ENCODE measurements at places on chromosomes 1 and 21.

GRCh38 chr1:150281221-150281757 is 1.1 kb upstream of the CIART start:
- DNase-seq, result peak; percentile 66

DNA sequence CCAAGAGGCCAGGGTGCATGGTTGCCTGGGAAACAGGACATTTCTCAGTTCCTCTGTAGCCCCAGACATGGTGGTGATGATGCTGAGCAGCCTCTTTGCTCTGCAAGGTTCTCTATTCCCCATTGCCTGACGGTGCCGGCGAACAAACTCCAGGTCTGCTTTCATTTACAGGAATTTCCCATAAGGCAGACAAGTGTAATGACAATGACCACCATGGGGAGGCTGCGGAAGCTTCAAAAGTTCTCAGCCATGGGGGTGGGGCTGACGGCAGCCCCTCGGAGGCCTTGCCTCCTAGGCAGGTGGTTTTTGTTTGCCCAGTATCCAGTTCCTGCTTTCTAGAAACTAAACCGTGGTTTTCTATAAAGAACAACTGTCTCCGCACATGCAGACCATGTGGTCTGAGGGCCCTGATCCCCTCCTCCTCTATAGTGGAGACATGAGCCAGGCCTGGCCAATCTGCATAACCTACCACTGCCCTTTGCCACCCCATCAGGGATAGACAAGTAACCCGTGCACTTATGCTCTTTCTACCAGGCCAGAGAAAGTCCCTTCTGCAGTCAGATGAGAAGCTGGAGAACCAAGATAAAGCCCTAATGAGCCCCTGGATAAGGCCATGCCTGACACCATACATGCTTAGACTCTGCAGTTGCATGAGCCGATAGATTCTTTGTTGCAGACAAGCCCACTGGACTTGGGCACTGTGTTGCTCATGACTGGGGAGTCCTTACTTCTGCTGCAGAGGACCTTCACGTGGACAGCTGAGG is 54.1 kb downstream of the LDLRAD2 start:
- DNase-seq, result peak; percentile 28

DNA sequence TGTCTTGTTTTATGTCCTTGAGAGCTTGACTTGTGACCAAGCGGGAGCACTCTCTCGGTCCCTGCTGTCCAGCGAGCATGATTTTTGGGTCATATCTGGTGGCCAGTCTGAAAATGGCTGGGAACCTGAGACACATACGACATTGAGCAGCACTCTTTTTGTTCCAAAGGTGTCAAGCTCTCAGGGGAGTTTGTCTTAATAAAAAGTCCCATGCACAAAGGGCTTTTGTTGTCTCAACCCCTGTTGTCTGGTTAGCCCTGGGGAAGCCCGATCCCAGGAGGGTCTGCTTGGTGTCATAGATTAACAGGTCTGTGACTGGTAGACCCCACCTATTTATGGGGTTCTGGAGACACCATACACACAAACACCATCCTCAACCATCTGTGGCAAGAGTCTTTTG is 57.8 kb upstream of the KLHDC7A start:
- no peak for DNase-seq

GRCh38 chr1:27301582-27302199 is 20.3 kb upstream of the TMEM222 start:
- no peak for DNase-seq

- DNase-seq, result no peak
These were observed 38.2 kb downstream of the KCNAB2 start for GRCh38 chr1:6083801-6084446.

GRCh38 chr1:239164451-239165180 is 221.8 kb upstream of the CHRM3 start:
- DNase-seq, result no peak

DNA sequence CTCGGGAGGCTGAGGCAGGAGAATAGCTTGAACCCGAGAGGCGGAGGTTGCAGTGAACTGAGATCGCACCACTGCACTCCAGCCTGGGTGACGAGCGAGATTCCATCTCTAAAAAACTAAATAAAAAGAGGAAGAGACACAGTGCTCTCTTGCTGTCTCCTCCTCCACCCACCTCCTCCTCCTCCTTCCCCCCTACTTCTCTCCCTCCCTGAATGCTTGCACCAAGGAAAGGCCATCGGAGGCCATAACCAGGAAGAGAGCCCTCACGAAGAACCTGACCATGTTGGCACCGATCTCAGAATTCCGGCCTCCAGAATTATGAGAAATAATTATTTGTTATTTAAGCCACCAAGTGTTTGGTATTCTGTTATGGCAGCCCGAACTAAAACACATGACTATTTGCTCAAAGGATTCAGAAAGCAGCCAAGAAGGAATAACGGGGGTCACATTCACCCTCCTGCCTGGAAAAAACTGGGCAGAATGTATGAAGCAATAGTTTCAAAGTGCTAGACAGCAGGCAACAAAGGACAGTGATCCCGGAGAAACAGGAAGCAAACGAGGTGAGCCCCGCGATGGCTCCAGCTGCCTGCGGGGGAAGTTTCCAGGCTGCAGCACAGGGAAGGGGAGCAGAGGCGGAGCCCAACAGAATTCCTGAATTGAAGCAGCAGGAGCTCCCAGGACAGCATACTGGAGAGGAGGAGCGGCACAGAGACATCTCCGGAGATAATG is 35.8 kb downstream of the LDLRAD1 start:
- DNase-seq, result peak; percentile 53

DNA sequence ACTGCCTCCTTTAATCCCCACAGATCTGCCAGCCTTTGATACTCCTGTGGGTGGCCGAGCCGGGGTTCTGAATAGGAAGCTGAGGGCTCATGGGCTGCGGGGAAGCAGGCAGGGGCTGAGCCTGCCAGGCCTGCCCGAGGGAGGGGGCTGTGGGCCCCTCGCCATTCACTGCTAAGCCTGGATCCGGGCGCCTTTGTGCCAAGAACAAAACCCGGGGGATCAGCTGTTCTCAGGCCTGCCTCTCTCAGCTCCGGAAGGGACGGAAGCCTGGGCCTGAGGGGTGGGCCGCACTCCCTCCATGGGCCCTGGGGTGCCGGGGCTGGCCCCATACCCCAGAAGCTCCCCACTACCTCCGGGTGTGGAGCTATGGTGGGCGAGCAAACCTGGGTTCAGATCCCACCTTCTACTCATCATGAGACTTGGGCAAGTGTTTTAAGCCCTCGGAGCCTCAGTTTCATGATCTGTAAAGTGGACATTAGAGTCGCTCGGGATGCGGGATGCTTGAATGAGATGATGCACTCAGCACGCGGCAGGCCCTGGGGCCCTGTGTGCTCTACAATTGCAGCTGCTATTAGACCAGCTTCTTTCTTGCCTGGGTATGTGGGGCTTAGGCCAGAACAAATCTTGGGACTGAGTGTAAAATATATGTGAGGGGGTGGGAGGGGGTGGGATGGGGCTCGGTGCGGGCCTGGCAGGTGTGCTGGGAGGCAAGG is 19.2 kb upstream of the EPHA2 start:
- no peak for DNase-seq

GRCh38 chr1:221839782-221840395 is 98.0 kb upstream of the DUSP10 start:
- no peak for DNase-seq

GRCh38 chr1:57532299-57532698 is 108.4 kb upstream of the DAB1 start:
- no peak for DNase-seq

- DNase-seq, result no peak
These were observed 13.8 kb upstream of the SFN start for GRCh38 chr1:26848941-26849774.

DNA sequence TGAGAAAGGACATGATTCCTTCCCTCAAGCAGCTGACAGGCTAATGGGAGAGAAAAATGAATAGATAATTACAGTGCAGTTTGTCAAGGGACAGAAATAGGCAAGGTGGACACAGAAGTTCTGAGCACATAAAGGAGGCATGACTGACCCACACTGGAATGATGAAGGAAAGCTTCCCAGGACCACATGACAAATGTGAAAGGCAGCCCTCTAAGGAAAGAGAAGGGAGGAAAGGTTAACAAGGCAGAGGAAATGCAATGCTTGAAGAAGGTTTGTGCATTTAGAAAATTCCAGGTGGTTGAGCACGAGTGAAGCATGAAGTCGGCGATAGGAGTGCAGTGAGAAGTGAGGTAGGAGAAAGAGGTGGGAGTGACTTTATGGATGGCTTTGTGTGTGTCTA is 37.4 kb downstream of the LAMC2 start:
- no peak for DNase-seq

DNA sequence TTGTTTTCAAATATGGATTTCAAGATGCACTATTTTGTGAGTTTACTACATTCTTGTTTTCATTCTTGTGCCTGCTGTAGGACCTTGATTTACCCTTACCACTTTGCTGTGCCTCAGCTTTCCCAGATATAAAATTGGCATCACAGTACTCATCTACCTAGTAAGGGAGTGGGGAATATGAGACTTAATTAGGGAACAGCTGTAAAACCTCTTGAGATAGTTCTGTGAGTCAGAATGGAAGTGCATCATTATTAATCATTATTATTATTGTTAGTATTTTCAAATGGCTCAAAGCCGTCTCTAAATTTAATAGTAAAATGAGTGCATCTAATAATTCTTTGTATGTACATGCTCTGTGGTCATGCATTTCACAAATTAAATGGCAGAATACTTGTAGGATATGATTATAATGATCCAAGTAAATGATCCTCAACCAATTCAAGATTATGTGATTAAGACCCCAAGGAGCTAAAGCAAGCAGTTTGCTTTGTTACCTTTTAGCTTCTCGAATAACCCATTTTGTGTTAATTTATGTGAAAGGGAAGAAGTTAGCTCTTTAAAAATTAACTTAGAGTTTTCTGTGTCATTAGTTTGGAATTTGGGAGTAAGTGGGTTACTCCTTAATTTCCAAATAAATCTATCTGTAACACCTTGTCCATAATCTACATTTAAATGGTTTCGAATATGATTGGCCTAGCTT is 155.4 kb downstream of the NFIA start:
- DNase-seq, result no peak

GRCh38 chr1:57898531-57898930 is 474.7 kb upstream of the DAB1 start:
- DNase-seq, result no peak

- no peak for DNase-seq
These were observed 68.9 kb downstream of the ZNF644 start for GRCh38 chr1:90952906-90953305.

- DNase-seq, result no peak
These were observed 225.8 kb upstream of the L1TD1 start for GRCh38 chr1:61968869-61969268.

Data from endothelial cell (in vitro differentiated cells).